ENCODE measurements at places on chromosomes 1 and 21.

- no peak for DNase-seq
These were observed 65.6 kb upstream of the CD1D start for GRCh38 chr1:158115126-158115525.

DNA sequence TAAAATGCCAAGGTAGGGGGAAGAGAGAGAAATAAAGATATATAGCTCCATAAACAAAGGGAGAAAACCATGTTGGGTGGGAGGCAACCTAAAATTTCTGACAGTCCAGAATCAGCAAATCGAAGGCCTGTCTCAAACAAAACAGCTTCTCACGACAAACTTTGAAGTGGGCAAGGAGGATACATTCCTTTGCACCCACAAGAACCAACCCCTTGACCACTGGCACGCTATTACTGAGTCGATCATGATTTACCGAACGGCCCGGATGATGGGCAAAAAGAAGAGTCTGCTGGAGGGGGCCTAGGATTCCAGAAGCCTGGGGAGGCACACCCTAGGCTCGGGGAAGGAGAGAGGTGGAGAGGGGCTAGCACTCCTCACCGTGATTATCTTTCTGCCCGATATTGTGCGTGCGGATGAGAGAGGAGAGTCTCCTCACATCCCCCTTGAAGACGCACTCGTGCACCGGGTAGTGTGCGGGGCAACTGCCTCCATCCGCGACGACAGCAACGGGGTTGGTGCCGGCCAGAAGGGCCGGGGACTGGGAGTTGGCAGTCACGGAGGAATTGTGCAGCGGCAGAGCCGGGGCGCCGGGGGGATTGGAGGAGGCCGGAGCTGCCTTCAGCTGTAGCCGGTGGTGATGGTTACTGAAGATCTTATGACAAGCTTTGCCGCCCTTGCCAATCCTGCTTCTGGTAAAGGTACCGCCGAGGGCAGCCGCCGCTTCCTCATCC is 756 bp downstream of the ANKRD13C start:
- no peak for DNase-seq

DNA sequence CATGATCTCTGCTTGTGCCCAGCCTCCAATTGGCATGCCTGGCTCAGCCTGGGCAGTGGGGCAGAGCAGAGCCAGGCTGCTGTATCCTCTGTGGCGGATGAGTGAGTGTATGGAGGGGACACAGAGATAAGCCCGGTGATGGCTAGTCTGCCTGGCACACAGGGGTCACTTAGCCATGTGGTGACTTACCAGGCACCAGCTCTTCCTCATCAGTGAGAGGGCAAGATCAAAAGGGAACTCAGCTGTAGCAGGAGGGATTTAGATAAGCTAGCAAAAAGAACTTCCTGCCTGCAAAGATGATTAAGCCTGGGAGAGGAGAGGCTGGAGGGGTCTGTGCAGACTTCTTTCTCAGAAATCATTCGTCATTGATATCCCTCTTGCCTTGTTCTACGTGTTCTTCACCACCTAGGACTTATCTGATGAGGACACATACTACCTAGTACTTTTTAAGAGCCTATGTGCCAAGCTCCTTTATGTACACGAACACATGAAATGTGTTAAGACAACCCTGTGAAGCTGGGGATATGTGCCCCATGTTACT is 7.9 kb downstream of the KIF21B start:
- DNase-seq, result peak; percentile 6

GRCh38 chr1:116194568-116194967 is 83.4 kb downstream of the MAB21L3 start:
- DNase-seq, result no peak

- DNase-seq, result no peak
These were observed 43.0 kb upstream of the RXRG start for GRCh38 chr1:165487921-165488320.

DNA sequence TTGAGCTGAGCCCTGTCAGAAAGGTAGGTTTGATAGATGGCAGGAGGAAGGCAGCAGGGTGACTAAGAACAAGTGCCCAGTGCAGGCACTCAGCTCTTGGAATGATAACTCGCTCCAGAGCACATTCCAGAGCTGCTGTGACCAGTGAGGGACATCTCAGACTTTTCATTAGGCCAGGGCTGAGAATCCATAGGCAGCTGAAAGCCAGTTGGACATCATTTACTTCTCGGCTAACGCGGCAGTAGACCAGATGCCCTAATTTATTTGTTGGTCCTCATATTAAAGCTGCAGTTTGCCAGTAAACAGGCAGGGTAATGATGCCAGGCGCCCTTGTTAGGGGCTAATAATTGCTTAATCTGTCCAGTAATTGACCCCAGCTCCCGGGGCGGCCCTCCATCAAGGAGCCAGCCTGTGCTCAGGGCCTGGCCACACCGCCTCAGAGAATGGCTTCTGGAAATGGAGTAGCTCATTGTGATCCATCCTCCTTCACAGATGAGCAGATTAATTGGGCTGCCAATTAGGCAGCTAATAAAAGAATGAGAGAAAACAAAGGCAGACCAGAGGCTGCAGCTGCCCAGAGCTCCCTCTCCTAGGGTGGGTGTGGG is 122.0 kb downstream of the BEND5 start:
- no peak for DNase-seq

- DNase-seq, result no peak
These were observed 6.8 kb upstream of the COL6A2 start for GRCh38 chr21:46091118-46091517.

- no peak for DNase-seq
These were observed 14.8 kb downstream of the DNTTIP2 start for GRCh38 chr1:93864175-93864574.

DNA sequence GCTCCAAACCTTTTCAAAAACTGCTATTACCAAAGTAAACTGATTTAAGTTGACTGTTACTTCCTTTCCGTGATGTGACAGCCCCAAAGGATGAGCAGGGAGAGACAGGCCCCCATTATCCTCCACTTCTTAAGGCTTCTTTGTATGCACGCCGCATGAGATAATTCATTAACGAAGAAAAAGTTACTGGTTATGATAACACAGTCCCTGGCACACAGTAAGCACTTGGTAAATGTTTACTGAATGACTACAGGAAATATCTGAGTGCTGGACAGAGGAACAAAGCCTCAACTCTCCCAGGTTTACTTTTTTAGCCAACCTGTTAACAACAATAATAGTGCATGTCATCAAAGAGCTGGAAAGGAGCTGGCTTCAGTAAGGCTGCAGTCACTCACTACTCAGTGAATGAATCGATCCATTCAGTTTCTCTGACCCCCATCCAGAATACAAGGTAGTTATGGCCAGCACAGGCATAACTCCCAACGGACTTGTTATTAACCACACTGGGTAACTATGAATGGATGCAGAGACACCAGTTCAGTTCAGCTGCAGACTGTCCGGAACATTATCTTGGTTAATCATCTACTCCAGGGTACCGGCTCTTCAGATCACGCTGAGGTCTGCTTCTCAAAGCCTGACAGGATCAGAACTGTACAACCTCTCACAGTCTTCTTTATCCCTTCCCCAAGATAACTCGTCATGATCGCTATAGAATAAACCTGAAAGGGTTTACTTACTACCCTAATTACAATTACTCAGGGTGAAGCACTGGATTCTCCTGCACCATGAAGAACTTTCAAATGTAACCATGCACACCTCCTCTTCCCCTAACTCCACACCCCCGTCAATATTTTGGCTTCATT is 58.3 kb downstream of the TGFBR3 start:
- no peak for DNase-seq

DNA sequence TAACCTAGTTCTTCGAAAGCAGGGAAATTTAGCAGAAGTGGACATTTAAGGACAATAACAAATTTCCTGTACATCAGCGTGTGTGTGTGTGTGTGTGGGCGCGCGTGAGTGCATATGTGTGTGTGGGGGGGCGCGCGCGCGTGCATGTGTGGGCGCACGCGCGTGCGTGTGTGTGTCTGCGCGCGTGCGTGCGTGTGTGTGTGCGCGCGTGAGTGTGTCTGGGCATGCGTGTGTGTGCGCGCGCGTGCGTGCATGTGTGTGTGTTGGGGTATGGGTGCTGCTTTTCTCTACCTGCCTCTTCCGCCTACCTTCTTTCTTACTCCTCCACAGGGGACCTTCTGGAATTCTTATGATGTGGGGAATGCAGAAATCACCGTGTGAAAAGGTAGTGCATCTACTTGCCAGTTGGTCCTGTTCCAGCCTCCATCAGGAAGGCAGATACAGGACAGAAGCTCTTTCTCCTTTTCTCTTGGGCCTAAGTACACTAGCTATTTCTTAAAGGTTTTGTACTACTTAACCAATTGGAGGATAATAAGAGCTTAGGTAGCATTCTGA is 165.4 kb upstream of the KCNK2 start:
- DNase-seq, result no peak

DNA sequence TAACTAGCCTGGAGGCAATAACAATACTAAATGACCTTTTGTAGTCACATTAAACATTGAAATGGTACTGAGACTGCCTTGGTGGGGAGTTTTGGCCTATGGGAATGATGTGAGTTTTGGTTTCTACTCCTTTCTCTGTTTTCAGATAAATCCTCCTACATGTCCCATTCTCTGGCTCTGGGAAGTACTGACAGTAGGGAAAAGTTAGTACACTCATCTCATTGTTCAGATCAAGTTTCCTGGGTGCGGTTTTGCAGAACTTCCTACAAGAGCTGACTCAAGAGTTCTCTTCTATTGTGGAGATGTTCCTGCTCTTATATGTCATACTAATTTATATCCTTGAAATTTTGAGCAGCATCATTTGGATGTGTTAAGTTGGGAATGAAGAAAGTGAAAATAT is 74.2 kb upstream of the MACF1 start:
- DNase-seq, result no peak

GRCh38 chr1:247357052-247357780 is 25.5 kb upstream of the ZNF496 start:
- no peak for DNase-seq

- no peak for DNase-seq
These were observed 43.1 kb downstream of the CD55 start for GRCh38 chr1:207364614-207365013.

DNA sequence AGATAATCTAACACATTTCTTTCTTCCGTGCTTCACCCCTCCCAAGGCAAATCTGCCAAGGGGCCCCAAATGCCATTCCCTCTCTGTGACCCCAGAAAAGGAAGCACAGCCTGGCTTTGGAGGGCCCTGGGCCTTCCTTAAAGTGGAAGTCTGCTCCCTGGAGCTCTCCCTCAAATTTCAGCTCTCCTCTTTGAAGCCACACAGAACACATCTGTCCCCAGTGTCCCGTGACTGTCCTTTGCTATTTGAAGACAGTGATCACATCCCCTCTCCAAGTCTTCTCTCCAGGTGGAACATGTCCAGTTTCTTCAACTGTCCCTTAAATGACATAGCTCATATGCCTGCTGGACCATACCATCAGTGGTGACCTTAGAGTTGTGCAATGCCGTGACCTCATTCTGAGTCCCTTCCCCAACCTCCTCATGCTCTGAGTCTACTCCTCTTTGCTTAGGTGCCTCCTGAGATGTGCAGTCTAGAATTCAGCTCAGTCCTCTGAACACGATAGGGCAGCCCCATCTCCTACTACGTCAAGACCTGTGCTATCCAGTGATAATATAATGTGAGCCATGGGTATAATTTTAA is 18.4 kb upstream of the FOXO6 start:
- DNase-seq, result no peak

- no peak for DNase-seq
These were observed 2.0 kb upstream of the ENAH start for GRCh38 chr1:225654688-225655508.

- DNase-seq, result no peak
These were observed 4.6 kb upstream of the TIE1 start for GRCh38 chr1:43296207-43296606.

- no peak for DNase-seq
These were observed 36.8 kb downstream of the RNF11 start for GRCh38 chr1:51272916-51273315.

- DNase-seq, result no peak
These were observed 649.3 kb upstream of the ADGRL4 start for GRCh38 chr1:79655876-79656275.

DNA sequence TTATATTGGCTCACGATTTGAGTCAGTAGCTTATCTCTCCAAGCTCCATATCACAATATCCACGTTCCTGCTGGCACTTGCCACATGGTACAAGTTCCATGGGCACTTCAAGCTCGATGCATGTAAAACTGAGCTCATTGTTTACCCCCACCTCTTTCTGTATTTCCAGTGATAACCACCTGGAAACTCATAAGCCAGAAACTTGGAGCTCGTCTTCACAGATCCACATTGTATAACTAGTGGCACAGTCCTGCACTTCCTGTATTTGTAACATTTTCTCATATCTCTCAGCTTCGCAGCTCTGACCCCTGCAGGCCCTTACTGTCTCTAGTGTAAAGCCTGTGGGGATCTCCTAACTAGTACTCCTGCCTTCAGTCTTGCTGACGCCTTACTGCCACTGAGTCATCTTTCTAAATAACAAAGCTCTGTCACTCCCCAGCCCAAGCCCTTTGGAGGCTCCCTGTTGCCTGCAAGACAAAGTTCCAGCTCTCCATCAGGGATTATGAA is 6.5 kb upstream of the C2CD4D start:
- no peak for DNase-seq

- no peak for DNase-seq
These were observed 162.9 kb upstream of the PDE4B start for GRCh38 chr1:65629788-65630187.

DNA sequence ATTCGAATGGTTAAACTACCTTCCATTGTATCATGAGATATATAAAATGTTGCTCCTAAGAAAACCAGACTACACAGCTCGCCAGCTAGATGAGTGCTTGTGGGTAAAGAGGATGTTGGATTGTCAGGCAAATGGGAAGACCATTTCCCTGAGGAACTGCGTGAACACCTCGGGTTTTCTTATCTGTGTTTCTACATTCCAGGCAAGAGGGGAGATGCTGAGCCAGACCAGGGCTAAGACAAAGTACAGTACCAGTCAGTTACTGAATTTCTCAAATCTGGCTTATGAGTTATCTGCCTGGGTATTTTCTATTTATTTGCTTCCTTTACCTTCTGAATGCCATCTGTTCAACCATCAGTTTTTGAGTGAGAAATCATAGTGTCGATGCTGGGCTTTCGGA is 170.8 kb downstream of the PLA2G4A start:
- DNase-seq, result no peak

GRCh38 chr1:3530086-3530925 is 75.8 kb downstream of the ARHGEF16 start:
- DNase-seq, result no peak

DNA sequence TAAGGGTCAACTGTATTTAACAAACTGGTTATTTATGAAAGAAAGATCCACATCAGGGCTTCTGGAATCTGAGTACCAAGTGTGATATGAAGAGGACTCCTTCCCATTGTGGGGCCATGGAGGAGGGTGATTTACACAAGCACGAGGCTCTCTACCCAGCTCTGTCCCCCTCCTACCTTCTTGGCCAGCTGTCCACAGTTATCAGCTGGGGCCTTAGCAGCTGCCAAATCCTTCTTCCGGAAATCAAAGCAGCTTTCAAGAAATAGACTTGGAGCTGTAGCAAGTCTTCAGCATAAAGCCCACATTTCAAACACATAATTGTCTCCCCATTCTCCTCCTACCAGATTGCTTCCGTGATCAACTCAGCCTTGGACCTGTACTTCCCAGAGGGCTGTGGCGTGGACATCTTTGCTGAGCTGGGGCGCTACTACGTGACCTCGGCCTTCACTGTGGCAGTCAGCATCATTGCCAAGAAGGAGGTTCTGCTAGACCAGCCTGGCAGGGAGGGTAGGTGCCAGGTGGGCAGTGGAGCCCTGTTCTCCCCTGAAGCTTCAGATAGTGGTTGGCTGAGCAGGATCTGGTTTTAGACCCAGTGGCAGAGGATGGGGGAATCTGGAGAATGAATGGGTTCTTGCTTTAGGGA is 15.5 kb downstream of the AZIN2 start:
- DNase-seq, result no peak

Data from hematopoietic multipotent progenitor cell treated with erythropoietin and hydrocortisone succinate and interleukin-3 and kit ligand, for 17 days (in vitro differentiated cells).